ENCODE measurements at places on chromosomes 2 and 18.
A peak's percentile ranks its signal among the peaks of the same experiment; 100 is the strongest.

GRCh38 chr2:75416420-75417342 is 144.1 kb downstream of the EVA1A start:
- peak; percentile 40 for DNase-seq

DNA sequence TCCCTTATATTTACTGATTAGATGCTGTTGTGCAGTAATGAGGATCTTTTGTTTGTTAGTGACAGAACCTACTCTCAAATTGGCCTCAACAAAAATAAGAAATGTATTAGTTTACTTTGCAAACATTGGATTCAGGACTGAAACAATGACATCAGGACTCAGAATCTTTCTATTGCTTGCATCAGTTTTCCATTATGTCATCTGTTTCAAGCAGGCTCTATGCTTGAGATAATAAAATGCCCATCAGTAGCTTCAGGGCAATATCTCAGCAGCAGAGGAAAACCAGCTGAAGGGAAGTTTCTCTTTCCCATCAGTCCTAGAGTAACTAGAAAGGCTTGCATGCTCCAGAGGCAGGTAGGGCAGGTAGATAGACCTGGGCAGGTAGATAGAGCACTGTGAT is 375.5 kb upstream of the SLC8A1 start:
- DNase-seq: no peak

DNA sequence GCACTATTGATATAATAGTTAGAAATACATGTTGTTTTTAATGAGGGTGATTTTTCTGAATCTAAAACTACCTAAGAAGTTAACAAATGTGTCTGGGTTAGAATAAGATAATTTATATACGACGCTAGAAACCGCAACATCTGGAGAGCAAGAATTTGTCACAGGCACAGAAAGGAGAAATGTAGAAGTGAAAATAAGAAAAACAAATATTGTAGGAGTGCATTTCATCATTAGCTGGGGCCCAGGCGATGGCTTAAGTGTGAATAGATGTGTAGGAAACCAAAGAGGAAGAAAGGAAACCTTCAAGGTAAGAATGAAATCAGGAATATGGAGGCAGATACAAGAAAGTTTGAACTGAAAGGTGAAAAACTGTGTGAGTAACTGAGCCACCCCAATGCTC is 90.3 kb downstream of the LRP2 start:
- no peak for DNase-seq

GRCh38 chr18:11849841-11850634 is 1.2 kb upstream of the CHMP1B start:
- DNase-seq: peak; percentile 51

GRCh38 chr2:208620487-208620978 is 213.9 kb downstream of the PTH2R start:
- no peak for DNase-seq

GRCh38 chr2:138433995-138434951 is 67.3 kb upstream of the SPOPL start:
- DNase-seq: no peak

- DNase-seq: no peak
Measured at GRCh38 chr18:22368021-22368420, 49.7 kb downstream of the CTAGE1 start.

DNA sequence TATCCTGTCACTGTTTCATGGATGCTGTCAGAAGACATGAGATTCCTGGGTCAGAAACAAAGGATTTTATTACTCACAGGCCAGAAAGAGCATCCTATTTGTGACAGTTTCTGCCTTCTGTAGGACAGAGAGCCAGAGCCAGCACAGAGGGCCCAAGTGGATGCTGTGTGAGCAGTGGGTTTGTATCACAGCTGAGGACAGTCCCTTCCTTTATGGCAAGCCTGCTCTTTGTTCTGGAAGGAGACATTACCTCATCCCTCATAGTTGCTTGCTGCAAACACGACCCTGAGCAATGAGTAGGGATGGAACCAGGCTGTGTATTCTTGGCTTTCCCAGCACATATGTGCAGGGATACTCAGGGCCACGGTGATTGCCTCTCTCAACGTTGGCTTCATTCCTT is 41.6 kb downstream of the ARHGEF4 start:
- no peak for DNase-seq

DNA sequence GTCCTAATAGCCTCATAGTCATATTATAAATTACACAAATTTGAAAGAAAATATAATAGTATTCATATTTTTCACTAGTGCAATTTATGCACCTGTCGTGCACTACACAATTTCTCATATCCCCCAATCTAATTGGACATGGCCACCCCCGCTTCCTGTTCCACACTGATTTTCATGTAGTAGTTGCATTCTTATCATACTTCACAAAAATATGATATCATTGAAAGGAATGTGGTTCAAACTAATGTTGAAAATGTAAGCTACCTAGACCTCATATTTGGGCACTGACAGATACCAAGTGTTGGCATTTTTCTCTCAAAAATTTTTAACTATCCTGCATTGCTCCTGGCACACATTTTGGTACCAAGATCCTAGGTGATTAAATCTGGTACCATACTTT is 985.5 kb upstream of the POU3F3 start:
- no peak for DNase-seq

- DNase-seq: no peak
Measured at GRCh38 chr2:178477443-178478129, 814 bp downstream of the FKBP7 start.

GRCh38 chr2:86249579-86250391 is 50.5 kb downstream of the MRPL35 start:
- DNase-seq: no peak

GRCh38 chr18:10926621-10927161 is 222.7 kb downstream of the PIEZO2 start:
- no peak for DNase-seq

- no peak for DNase-seq
Measured at GRCh38 chr2:88875736-88876135, 184.3 kb downstream of the RPIA start.

DNA sequence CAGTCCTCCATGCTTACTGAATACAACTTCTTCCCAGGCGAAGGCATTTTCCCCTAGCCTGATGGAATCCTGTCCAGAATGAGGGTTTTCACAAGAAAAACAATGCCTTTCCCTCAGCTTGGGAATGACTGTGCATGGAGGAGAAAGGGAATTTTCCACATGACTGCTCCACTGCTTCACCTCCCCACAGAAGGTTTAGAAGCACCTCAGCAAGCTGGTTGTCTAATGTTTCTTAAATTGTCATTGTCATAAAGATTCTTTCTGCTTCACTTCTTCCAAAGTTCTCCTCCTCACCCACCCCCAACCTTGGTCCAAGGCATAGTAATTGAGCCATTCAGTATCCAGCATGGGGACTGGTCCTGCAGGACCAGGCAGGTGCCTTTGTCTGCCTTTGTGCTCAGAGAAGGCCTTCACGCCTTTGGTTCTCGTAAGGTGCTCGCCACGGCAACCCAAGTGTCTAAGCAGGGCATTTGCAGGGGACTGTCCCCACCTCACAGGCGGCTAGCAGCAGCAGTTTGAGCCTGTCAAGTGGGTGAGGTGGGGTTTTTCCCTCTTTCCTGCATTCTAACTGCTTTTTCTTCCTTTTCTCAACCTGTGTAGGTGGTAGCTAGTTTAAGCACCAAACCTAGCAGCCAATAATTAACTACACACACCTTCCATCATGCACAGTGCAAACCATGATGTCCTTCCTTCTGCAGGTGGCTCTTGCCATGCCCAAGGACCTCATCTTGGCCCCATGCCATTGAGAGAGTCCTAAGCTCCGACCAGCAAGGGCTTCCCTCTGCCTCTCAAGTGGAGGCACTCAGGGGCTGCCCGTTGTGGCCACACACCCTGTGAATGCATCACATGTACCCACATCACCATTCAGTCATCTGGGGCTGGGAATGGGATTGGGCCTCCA is 65.7 kb upstream of the BCL2L11 start:
- DNase-seq: no peak

DNA sequence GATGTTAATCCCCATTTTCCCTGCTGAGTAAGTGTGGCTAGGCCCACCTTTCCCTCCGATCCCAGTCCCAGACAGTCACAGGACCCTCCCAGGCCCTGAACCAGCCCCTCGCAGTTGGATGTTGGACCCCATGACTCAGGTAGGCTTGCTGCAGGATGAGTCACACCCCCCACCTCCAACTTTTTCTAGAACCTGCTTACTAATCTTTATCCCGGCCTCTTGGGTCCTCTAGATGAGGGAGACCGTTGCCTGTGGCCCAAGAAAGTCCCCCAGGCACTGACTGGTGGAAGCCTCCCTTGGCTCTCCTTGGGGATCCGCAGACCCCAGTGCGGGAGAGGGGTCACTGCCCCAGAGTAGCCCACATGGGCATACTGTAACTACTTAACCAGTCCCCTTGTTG is 98.5 kb downstream of the SMAD7 start:
- DNase-seq: no peak

DNA sequence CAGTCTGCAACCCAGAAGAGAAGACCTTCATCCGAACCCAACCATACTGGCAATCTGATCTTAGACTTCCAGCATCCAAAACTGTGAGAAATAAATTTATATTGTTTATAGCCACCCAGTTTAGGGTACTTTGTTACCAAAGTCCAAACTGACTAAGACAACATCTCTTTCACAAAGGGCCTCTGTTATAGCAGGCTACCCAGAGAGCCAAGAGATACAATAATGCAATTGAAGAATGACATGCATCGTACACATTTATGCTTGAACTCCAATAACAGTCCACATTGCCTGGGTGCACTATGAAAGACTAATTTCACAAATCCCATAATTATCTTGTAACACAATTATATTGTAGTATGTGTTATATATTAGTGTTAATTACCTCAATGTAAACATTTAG is 39.1 kb upstream of the ANKRD44 start:
- no peak for DNase-seq

GRCh38 chr2:60806988-60807681 is 51.1 kb downstream of the PAPOLG start:
- DNase-seq: peak; percentile 41

DNA sequence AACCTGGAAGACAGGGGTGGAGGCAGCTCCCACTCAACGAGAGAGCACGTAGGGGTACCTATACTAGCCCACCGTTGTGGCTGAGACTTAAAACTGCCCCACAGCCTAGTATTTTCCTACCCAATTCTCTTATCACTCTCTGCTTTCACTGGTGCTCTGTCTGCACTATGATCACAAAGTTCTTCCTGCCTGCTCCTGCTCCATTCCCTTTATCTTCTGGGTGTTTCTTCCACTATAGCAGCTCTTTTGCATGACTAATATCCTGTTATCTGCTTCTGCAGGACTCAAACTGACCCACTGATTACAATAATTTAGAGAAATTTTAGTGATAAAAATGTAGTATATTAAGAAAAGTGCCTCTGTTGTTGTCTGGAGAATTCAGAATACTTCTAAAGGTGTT is 184.8 kb downstream of the LRP1B start:
- no peak for DNase-seq

- no peak for DNase-seq
Measured at GRCh38 chr2:23206650-23207049, 178.3 kb upstream of the KLHL29 start.

GRCh38 chr2:230722207-230722885 is 9.7 kb downstream of the CAB39 start:
- DNase-seq: no peak

- no peak for DNase-seq
Measured at GRCh38 chr2:216315802-216316603, 56.3 kb downstream of the MARCHF4 start.

GRCh38 chr2:38740851-38741731 is 10.1 kb downstream of the SRSF7 start:
- no peak for DNase-seq

GRCh38 chr2:237298151-237299118 is 115.5 kb downstream of the COL6A3 start:
- DNase-seq: no peak

DNA sequence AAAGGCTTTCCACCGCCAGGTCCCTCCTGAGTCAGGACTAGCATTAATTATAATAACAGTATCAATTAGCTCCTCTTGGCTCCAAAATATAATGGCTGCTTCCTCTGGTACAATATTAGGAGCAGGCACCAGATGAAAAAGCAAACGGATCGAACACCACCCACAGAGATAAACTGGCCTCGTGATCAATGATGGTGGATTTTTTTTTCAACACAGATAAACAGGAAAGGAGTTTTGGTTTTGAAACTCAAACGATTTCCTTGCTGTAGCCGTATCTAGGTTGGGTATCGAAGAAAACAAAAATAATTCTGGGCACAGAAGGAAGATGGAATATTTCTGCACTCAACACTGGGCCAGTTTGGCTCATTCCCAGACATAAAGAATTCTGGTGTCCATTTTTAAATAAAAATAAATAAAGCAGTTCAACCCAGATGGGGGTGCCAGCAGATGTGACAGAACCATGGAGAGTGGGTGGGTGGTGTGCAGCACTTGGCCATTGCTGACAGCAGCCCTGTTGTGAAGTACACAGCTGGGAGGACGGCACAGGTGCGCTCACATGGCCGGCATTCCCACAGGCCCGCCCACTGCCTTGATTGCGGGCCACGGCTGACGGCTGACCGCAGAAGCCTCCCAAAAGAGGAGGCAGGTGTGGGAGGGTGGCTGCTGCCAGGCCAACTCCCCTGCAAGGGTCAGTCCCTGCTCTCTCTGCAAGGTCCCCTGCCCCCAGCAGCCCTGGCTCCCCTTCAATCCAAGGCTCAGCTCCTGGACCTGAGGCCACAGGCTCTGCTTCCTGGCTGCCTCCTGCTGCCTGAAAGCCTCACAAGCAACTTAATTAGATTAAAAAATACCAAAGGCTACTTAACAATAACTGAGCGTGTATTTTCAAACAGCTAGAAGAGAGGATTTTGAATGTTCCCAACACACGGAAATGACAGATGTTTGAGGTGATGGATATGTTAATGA is 351.9 kb upstream of the ID2 start:
- no peak for DNase-seq

DNA sequence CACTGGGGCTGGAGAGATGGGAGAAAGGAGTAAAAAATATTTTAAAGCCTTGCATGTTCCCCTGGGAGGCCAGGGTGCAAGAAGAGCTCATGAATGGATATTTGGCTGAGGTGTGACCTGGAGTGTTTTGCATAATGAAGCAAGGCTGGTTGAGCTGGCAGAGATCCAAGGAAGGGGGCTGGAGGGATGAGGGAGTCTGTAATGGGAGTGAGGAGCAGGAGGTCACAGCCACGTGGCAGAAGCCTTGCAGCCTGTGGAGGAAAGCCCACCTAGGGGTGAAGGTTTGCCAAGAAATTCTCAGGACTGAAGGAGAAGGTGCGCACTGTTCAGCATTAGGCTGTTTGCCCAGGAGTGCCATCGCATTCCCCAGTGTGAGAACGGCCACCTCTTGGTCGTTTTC is 40.3 kb upstream of the ATP8B1 start:
- DNase-seq: no peak

DNA sequence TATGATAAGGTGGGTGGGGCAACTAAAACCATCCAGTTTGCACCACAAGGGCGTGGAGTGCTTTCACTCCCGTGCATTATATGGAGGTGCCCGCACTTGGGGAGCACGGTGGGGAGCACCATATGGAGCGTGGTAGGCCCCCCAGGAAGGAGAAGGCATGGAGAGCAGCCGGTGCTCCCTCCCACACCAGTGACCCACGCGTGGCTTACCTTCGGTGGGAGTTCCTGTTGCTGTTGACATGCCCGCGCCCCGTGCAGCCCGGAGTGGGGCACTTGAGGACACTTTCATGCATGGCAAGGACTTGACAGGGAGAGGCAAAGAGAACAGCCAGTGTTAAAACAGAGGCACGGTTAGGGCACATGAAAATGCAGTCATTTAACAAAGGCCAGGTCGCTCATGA is 167.5 kb upstream of the PXDN start:
- DNase-seq: no peak

GRCh38 chr2:25740810-25741381 is 67.5 kb upstream of the DTNB start:
- no peak for DNase-seq

GRCh38 chr2:201157694-201158093 is 25.2 kb upstream of the CASP10 start:
- no peak for DNase-seq
